Activated T-helper 1 cell treated with anti-CD3 and anti-CD28 coated beads, Interleukin-2, amount 50 U/mL, for 16 hours (primary cell): ENCODE measurements at places on chromosomes 2 and 18.

DNA sequence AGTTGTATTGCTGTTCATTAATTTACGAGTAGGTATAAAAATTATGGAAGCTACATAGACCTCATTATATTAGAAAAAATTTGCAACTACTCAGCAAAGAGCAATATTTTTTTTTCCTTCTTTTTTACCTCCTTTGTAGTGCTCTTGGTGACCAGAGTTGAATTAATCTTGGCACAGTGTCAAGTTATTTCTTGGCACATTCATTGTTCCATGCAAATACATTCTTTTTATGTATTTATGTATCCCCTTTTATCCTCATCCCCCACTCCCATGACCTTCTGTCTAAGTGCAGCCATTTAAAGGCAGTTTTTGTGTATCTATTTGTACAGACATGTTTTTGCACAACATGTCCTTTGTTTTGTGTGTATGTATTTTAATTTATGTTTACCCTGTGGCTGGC is 224.5 kb downstream of the CCDC102B start:
- no peak for DNase-seq

DNA sequence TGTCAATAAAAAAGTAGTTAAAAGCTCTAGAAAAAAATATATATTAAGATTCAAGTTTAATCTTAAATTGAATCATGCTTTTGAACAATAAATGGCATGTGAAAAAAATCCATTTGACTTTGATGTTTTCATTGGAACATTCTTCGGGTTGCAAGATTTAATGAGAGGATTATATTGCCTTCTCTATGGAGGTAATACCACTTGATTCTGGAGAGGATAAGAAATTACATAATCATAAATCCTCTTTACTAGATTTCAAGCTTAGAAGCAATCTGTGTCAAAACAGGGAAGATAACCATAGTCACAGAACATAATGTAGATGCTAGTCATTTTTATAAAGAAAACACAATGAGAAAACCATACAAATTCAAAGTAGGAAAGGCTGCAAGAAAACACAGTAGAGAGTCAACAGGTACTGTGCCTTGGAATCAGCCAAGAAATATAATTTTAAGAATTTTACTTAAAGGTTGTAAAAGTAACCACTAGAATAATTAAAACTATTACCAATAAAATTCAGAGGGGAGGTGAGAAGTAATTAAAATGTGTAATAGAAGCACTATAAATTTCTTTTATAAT is 18.7 kb upstream of the MAPRE2 start:
- DNase-seq: no peak

GRCh38 chr2:121596221-121597080 is 52.8 kb downstream of the CLASP1 start:
- DNase-seq: no peak

- no peak for DNase-seq
Observed at GRCh38 chr2:128623776-128624761, 305.4 kb upstream of the HS6ST1 start.

- no peak for DNase-seq
Observed at GRCh38 chr2:118986738-118987137, 44.7 kb downstream of the MARCO start.

DNA sequence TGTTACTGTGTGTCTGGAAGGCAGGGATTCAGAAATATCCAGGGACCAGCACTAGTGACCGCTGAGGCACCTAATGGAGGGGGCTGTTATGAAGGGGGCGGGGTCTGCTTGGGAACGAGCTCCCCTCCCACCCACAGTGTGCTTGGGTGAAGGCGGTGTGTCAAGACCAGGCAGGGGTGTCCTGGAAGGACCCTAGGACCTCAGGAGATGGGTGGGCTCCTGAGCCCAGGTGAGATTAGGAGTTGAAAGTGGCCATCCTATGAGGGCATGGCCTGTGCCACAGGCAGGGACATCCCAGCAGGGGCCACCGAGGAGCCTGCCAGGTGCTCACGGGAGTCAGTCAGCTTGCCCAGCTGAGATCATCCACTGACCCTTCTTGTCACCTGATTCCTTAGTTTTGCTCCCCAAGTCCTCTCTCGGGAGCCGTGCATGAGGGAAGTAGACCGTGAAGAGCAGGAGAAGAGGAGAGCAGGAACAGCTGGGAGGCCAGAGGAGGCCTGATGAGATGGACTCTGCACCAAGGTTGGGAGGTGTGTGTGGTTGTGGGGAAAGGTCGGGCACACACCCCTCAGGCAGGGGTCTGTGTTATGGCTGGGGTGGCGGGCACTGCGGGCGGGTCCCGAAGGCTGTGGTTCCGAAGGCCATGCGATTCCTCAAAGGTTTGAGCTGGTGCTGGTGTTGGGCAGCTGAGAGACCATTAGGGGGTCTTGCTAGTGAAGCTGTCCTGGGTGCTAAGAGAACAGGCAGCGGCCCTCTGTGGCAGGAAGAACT is 180.9 kb upstream of the HS6ST1 start:
- DNase-seq: no peak

GRCh38 chr2:64750001-64750816 is 96.5 kb upstream of the SERTAD2 start:
- peak; percentile 18 for DNase-seq
